ENCODE measurements at places on chromosomes 1 and 21.
A peak's percentile ranks its signal among the peaks of the same experiment; 100 is the strongest.

DNA sequence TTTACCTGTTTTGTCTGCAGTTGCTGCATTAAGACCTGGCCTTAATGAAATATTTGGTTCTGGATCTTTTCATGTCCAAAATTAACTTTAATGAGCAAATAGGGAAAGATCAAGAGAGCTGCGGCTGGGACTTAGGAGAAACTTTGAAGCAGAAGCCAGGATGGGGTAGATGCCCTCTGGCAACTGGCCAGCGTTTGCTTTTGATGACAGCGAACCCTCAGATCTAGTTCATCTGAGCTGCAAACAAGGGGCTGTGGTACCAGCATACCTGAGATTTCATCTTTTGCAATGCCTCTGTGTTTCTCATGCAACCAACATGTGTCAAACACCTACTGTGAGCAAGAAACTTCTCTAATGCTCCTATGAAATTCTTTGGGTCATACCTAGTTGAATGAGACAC lies 13.0 kb upstream of the TEDDM1 start:
- no peak for DNase-seq

- no peak for DNase-seq
Measured at GRCh38 chr21:44079446-44079845, 27.8 kb upstream of the PWP2 start.

- no peak for DNase-seq
Measured at GRCh38 chr1:40380817-40381216, 7.3 kb downstream of the SMAP2 start.

DNA sequence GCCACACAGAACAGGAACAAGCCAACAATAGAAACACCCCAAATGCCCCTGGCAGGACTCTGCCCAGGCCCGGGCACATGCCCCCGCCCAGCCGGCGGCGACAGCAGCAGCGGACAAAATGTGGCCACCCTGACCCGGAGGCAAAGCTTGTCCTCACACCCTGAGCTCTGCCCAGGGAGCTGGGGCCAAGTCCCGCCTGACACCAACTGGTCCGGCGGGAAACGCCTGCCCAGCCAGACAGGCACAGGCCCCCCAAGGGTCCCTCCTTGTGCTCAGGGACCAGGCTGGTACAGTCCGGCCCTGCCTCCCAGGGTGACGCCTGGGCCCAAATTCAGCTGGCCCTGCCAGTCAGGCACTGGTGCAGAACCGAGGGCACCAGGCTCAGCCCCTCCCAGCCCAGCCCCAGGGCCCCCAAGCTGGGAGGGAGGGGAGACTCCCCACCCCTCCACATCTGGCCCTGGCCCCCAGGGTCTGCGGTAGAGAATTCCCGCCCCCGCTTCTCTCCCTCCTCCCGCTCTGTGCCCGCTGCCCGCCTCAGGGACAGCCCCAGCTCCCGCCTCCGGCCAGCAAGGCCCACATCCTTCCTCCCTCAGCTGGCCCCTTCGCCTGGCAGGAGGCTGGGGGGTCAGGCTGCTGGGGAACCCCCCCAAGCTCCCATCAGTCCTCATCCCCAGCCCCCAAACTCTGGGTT lies 2.0 kb downstream of the AHDC1 start:
- DNase-seq: no peak

GRCh38 chr1:77175230-77175844 lies 43.9 kb downstream of the PIGK start:
- DNase-seq: no peak

DNA sequence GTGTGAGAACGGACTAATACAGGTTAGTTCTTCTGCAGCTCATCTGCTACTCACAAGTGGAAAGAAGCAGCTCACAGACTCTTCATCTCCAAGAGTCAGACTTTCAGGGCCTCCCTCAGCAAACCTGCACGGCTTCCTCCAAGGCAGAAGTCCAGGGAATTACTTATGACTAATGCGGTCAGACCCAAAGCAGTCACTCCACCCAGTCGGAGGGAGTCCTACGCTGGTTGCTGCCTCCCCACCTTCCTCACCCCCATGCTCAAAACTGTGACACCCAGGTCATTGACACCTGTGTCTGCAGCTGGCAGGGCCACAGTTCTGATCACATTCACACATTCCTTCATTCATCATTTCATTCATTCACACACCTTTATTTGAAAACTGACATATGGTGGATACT lies 38.4 kb upstream of the PRDM2 start:
- no peak for DNase-seq

DNA sequence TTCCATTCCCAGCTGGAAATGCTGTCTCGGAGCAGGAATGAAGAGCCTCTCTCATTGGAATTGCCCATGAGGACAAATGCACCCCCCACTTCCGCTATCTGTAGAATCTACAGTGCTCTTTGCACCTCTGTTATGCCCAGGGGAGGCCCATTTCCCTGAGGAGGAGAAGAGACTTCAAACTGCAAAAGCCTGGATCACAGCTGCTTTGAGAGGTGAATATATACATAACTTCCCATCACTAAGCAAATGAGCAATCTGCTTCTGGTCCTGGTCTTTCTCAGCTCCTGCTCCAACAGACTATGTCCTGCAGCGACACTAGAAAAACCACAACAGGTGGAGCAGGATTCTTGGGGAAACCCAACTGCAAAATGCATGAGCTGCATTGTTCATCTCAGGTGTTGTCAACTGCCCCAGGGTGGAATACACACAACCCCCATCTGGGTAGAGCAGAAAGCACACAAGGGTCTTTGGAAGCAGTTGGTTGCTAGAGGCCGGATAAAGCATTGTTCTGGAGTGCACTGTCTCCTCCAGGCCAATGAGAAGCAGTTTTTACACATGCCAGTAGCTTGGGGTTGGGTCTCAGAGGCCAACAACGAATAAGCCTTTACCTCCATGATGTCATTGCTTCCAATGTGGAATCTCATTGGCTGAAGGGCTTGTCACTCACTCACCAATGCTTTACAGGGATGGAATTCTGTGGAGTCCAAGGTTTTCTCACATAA lies 67.7 kb upstream of the RAB4A start:
- DNase-seq: no peak

- no peak for DNase-seq
Measured at GRCh38 chr1:99315305-99315704, 51.0 kb downstream of the PLPPR4 start.

DNA sequence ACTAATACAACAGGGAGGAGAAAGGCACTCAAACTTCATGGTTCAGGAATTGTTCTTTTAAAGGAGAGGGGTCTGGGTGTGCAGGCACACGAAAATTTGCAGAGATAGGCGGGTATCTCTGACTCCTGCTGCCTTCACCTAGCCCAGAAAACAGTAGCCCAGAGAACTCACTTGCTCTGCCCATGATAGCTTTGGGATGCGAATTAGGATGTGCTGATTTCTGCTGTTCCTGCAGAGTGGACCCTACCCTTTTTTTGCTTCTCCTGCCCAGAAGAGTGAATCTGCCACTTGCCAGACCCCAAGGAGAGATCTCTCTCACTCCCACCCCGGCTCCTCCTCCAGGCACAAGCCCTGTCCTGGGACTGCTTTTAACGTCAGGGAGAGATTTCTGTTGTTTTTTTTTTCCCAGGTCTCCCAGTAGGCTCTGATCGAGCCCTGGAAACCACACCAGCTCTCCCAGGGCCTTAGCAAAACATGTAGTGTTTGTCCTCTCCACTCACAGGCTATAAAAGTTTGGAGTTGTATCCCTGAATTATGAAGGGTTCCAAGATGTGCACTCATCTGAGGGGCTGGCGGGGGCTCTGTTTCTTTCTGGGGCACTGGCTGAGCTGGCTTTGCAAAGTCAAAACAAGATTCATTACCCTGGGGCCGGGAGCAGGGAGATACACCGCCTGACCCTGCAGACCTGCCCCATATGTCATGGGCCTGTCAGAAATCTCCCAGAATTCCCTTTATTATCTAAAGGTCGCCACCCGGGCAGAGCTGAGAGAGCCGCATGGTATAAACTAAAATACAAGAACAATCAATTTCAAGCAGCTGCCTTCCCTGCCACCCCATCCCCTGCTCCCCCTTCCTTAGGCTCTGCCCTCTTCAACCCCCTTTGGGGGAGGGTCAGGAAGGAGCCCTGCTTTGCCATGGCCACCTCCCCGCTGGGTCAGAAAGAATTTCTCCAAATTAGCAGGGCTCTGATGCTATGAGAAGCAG lies 17.9 kb downstream of the PLXNA2 start:
- no peak for DNase-seq

DNA sequence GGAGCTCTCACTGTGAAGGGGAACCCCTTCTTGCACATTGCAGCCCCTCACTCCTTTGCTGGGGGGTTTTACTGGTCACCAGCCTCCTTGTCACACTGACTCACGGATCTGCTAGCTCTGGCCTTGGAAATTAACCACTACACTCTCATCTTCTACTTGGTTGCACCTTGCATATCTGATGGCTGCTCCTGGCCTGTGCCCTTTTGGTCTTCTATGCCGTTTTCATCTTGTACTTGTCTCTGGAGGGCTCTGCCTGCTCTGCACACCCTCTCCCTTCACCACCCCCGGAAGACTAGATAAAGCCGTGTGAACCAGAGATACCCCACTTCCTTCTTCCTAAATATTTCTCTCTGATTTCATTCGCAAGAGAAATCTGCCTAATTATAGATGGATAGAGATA lies 44.6 kb downstream of the CD247 start:
- no peak for DNase-seq

DNA sequence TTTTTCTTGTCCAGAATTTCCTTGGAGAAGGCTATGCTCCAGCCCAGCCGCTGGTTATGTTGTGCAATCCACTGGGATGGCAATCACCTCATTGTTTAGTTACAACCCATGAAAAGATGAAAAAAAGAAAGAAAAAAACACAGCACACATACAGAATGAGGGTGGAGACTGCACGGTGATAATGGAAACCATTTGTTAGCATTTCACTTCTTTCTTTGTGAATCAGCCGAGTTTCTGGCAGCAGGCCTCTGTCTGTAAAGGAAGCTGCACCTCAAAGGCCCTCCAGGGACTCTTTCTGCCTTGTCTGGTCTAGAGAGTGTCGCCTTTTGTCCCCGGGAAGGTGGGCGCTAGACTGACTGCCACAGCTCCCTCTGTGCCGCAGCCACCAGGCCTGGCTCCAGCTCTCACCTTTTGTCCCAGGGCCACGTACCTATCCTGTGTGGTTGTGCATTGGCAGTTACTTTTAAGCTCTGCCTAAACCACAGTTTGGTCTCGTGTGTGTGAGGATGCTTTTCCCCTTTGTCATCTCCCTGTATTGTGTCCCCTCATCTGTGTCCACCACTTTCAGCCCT lies 35.6 kb downstream of the NGF start:
- DNase-seq: no peak

GRCh38 chr1:234373959-234374254 lies 651 bp downstream of the COA6 start:
- DNase-seq: no peak

GRCh38 chr1:201291916-201292315 lies 8.6 kb downstream of the PKP1 start:
- DNase-seq: no peak

- DNase-seq: no peak
Measured at GRCh38 chr1:156809711-156810366, 6.8 kb downstream of the SH2D2A start.

GRCh38 chr1:160542303-160542945 lies 19.4 kb upstream of the SLAMF6 start:
- no peak for DNase-seq

GRCh38 chr1:223211323-223211985 lies 68.4 kb upstream of the TLR5 start:
- DNase-seq: no peak

DNA sequence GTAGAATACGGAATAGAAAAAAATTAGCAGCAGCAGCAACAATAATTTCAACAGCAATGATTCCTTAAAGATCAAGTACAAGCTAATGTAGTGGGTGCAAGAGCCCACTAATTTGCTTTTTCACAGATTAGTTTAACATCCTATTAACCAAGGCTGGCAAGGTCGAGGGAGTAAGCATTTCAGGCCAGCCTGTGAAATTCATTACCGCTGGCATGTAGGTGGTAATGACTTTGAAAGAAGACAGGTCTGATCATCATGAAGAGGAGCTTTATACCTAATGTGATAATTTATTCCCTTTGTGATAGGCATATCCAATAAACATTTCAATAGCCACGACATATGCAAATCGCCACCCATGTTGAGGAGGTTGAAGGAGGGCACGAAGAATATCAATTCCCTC lies 11.2 kb upstream of the PRDM15 start:
- DNase-seq: no peak

DNA sequence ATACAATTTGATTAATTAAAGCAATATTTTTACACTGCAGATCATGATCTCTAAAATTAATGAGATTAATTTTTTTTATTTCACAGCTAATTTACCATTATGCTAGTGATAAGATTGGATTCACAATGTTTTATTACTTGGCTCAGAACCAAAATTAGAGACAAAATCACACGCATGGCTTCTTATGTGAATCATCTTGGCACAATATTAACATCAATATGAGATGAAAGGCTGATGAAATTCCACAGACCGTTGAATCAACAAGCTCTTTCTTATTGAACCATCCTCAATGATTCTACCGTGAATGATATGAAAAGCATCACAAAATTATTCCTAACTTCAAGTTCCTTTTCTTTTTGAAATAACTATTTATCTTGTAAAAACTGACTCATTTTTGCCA lies 544.9 kb downstream of the KCNT2 start:
- DNase-seq: no peak

- DNase-seq: peak; percentile 67
Measured at GRCh38 chr1:48498096-48498791, 26.2 kb upstream of the SPATA6 start.

GRCh38 chr1:159978107-159978398 lies 24.0 kb upstream of the SLAMF9 start:
- DNase-seq: no peak

GRCh38 chr21:31347435-31348032 lies 3.5 kb upstream of the TIAM1 start:
- DNase-seq: no peak

GRCh38 chr1:29809446-29810120 lies 573.3 kb downstream of the PTPRU start:
- DNase-seq: no peak

- no peak for DNase-seq
Measured at GRCh38 chr1:202662081-202662480, 48.2 kb downstream of the SYT2 start.

DNA sequence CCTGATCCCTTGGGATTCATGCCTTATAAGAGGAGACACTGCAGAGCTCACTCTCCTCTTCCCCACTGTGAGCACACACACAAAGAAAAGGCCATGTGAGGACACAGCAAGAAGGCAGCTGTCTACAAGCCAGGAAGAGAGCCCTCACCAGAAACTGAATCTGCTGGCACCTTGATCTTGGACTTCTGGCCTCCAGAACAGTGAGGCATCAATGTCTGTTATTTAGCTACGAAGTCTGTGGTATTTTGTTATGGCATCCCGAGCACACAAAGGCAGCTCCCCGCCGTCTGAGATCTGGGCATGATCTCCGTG lies 47.1 kb upstream of the RPL11 start:
- no peak for DNase-seq

- no peak for DNase-seq
Measured at GRCh38 chr1:29254346-29254745, 18.0 kb downstream of the PTPRU start.

DNA sequence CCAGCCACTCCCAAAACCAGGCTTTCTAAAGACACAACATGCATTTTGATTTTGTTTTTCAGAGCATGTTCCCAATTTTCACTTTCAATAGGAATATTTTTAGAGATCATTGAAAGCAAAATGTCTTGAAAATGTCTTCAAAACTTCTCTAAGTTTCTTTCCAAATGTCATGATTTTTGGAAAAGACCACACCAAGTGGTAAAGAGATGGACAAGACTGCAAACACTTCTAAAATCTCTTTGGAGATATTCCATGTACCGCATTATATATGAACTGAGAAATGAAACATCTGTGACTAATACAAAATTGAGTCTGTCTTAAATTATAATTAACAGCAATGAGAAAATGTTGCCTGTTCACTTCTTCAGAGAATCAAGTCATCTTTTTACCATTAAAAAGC lies 418.0 kb upstream of the PKN2 start:
- no peak for DNase-seq

- no peak for DNase-seq
Measured at GRCh38 chr21:41229509-41230248, 61.7 kb downstream of the BACE2 start.
